ENCODE measurements at places on chromosomes 7 and 10.

- DNase-seq = no peak
Observed at GRCh38 chr7:129665013-129665401, 53.5 kb downstream of the NRF1 start.

- no peak for DNase-seq
Observed at GRCh38 chr7:128381161-128381821, 19.8 kb upstream of the PRRT4 start.

DNA sequence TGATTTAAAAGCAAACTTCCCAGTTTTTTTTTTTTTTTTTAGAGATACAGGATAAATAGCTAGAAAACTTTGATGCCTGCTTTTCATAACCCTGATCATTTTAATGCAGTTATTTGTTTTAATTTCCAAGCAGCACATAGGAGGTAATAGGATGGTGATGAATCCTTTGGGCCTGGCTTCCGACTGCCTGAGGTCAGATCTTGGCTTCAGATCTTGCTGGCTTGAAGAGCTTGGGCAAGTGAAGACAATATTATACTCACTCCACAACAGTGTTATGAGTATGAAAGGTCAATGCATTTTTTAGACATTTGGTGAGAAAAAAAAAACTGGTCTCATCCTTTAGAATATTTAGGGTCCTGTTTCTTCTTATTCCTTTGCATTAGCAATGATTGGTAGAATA lies 124.8 kb upstream of the PRKCQ start:
- DNase-seq = no peak

DNA sequence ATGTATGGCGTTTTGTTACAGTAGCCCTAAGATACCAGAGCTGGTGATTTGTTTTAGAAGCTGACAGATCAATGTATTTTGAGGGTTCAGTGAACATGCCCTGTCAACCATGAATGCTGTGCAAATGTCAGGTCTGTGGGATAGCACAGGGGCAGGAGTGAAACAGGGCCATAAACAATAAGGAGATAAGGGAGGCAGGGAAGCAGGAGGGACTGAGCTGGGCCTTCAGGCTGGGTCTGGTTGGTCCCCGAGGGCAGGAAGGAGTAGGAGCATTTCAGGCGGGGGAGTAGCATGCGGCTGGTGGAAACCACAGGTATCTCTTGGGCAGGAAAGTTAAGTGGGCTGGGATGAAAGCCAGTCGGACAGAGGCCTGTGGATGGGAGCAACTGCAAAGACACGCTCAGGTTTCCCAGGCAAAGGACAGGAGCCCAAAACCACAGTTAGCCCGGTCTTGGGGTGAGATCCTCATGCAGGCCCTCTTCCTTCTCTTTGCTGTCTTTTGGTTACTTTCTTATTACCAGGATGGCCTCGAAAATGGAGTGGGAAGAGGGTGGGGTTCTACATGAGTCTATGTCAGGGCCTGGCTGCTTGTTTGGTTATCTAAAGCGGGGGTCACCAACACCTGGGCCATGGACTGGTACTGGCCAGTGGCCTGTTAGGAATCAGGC lies 69.5 kb upstream of the SEPHS1 start:
- no peak for DNase-seq

DNA sequence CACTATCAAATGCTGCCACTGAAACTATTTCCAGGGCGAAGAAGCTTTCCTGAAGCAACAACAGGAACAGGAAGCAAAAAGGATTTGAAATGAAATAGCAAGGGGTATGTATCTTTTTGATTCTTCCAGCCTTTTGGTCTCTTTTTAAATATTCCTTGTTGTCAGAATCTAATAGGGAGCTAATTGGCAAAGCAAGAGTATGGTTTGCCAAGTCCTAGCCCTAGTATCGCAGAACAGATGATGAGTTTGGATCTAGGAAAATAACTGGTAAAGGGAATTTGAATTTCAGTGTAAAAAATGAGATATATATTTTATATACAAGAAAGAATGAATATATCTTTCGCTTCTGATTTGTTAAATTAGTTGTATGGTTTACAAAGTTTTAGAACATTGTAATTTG lies 252.5 kb downstream of the ANKRD7 start:
- DNase-seq = no peak

DNA sequence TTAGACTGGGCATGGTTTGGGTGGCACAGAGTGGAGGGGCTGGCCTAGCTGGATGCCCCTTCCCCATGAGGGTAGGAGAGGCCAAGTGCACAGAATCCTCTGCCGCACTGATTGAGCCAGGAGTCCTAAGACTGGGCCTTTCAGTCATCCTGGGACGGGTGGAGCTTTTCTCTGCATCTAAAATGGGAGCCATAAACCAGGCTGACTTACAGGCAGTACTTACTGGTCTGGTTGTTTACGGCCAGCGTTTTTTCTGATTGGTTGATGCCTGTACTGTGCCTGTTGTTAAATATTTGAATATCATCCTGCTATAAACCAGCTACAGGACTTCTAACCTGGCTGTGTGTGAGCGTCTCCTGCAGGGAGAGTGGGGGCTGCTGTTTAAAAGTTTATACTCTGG lies 107.8 kb downstream of the CDH23 start:
- DNase-seq = no peak

DNA sequence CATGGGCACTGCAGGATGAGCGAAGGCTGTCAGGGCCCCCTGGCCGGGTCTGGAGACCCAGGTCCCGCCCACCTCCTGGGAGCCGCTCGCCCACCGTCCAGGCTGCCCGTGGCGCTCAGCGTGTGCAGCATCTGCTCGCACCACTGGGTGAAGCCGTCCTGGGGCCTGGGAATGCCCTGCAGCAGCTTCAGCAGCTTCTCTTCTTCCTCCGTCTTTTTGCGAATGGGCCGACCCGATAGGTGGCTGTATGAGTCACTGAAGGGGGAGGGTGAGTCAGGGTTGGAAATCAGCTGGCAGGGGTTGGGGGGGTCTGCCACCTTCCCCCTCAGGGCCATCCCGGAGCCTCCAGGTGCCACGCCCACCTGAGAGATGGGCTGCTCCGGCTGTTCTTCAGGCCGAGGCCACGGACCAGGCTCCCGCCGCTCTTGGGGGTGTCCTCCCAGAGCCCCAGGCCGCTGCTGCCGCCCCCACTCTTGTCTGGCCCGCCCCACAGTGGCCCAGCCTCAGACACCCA lies 8.7 kb downstream of the GNB2 start:
- DNase-seq = no peak
